Fibroblast of upper back skin (primary cell): ENCODE measurements at places on chromosomes 4 and X.

- DNase-seq, result no peak
Measured at GRCh38 chr4:144499777-144500176, 146.2 kb upstream of the HHIP start.

GRCh38 chr4:105272002-105272401 lies 125.3 kb downstream of the TET2 start:
- no peak for DNase-seq

GRCh38 chr4:153318696-153319320 lies 25.7 kb upstream of the MND1 start:
- peak; percentile 59 for DNase-seq

GRCh38 chr4:5162909-5163508 lies 111.7 kb downstream of the STK32B start:
- DNase-seq, result no peak

GRCh38 chr4:176841711-176842112 lies 49.0 kb upstream of the VEGFC start:
- peak; percentile 93 for DNase-seq

DNA sequence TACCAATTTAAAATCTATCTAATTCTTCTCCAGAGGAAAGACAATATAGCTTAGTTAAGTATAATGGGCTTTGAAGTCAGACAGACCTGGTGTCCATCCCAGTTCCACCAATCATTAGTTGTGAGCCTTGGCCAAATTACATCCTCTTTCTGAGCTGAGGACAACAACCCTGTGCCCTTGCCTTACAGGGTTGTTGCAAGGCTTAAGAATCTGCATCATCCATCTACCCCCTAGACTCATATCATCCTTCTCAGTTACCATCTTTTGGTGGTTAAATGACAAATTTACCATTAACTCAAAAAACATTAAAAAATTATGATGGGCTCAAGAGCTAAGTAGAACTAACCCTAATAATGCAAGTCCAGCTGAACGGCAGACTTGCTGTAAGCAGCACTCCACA lies 51.6 kb downstream of the NAP1L5 start:
- no peak for DNase-seq

- no peak for DNase-seq
Measured at GRCh38 chrX:14819769-14820168, 53.1 kb downstream of the FANCB start.

DNA sequence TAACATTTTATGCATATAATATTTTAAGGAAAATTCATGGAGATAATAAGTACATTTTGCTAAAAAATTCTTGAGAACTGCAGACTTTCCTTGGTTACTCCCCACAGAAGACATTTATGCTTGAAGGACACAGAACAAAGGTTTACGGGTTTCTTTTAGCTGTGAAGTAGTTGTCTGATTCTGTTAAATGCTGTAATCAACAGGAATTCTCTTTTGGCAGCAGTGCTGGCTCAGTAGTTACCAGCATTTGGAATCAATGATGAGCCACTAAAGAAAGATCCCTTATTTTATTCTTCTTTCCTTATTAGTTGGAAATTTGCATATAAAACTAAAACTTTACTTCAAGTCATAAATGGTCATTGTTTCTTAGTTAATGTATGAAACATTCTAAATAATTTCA lies 199.3 kb upstream of the FAT4 start:
- DNase-seq, result peak; percentile 44

DNA sequence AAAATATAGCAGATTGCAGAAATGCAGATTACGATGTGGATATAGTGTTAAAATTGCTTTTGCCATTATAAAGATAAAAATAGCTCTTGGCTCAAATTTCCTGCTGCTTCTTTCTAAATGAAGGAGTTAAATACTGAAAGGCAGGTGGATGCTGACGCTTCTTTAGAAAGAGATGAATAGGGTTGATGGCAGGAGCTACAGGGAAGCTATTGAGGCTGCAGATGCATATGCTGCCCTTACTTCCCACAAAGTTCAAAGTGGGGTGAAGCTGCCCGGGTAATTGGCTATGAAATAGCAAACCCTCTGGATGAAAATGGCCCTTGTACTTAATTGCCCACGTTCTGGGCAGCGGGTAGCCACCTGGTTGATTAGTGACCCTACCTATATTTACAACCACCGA lies 379.5 kb downstream of the ZIC3 start:
- DNase-seq, result no peak

DNA sequence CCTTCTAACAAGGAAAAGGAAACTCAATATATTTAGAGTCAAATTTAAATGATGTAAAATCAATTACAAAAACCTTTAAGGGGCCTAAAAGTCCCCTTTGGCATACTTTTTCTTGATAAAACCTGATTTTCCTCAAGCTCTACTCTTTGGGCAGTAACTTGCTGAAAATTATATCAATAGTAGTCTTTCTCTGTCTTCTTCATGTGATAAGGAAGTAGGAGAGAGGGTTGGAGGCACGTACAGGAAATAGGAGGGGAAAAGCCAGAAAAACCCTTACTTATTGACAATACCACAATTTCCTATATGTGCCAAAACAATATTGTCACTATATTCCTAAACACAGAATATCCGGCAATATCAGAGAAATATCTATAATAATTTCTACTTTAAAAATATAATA lies 9.6 kb downstream of the RHOH start:
- no peak for DNase-seq

DNA sequence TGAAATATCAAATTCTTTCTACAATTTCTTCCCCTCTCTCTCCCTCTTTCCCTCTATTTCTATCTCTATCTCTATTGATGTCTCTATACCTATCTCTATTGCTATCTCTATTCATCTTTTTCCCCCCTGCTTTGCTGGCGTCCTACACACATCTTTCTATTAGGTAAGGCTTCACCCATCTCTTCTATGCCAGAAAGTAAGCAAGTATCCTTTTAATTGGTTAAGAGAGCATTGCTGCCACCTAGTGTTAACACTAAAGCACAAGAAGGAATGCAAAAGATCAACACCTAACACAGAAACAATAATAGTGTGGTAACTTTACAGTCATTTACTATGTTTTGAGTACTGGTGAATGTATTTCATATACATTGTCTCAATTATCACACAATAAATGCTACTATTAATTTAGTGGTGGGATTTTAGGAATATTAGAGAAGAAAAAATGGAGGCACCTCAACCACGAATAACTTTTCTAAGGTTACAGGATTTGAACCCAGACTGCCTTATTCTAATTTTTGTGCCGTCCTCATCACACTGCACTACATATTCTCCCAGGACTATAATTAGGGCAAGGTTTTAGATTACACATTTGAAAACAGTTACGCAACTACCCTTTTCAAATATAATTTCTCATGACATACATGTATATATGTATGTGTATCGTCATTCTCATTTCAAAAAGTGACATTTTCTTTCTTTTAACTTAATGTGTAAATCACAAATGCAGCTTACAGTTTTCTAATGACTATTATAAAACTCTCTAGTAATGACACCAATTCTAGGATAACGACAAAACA lies 3.7 kb upstream of the C4orf36 start:
- peak; percentile 77 for DNase-seq

DNA sequence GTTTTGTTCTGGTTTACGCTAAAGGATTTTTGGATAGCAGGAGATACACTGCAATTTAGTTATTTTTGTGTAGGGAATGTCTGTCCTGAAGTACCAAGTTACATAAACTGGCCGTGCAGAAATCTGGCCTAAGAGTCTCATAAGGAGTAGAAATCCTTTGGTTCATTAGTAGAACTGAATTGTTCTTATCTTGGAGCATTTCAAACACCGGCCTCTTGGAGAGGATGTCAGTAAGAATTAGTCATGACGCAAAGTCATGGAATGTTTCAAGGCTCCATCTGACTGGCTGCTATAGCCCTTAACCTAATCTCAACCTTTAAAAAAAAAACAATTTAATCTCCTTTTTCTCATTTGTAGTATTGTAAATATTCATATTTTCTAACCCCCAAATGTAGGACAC lies 15.2 kb downstream of the PDLIM3 start:
- peak; percentile 24 for DNase-seq

DNA sequence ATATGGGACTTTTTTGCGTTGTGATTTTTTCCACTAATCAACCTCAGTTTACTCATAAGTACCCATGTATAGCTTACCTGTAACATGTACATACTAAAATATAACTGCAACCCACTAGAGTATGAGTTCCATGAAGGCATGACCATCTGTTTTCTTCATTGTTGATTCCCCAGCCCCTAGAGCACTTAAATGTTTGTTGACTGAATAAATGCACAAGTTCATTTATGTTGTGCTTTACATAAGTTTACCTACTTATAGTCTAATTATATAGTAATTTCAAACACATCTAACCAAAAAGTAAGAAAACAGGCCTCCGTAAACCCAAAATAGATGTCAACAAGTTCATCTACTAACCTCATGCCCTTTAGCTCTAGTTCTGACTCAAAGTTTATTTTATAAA lies 34.7 kb downstream of the DCHS2 start:
- DNase-seq, result no peak

DNA sequence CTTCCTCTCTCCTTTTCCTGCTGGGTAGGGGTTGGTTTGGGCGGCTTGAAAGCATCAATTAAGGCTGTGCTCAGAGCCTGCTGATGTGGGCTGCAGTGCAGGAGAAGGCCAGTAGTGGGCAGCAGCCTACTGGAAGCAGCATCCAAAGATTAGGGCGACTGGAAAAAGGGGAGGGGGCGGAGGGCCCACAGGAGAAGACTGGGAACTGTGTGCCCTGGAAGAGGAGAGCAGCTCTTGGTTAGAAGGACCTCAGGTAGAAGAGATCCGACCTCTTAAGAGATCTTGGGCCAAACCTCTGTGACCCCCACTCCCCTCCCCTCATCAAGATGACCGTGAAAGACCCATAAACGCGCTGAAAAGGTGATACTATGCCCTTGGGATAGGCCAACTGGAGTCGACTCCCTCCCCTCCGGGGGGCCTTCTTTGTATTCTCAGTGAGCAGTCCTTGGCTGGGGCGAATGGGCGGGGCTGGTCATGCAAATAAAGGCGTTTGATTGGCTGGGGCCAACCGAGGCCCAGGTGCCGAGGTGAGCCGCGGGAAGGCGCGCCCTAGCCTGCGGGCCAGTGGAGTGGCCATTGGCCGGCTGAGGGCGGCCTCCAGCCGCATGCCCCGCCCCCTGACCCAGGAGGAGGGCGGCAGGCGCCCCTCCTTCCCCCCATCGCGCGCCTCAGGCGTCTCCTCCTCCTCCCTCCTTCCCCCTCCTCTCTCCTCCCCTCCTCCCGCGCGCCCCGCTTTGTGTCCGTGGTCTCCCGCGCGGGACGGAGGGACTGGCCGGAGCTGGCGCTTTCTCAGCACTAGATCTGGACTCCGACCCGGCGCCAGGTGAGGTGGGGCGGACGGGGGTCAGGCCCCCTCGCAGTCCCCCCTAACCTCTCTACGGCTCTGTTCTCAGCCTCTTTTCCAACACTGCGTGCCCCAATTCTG lies 10.1 kb downstream of the DLG3 start:
- peak; percentile 55 for DNase-seq

DNA sequence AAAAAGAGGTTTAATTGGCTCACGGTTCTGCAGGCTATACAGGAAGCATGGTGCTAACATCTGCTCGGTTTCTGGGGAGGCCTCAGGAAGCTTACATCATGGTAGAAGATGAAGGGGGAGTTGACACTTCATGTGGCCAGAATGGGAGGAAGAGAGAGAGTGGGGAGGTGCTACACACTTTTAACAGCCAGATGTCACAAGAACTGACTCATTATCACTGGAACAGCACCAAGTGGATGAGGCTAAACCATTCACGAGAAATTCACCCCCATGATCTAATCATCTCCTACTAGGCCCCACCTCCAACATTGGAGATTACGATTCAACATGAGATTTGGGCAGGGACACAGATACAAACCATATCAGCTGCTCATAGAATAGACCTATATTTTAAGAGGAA lies 255.8 kb downstream of the OPHN1 start:
- peak; percentile 20 for DNase-seq

- DNase-seq, result no peak
Measured at GRCh38 chrX:110315551-110315950, 2.3 kb downstream of the AMMECR1 start.

GRCh38 chrX:8927701-8928100 lies 106.2 kb downstream of the FAM9B start:
- no peak for DNase-seq

DNA sequence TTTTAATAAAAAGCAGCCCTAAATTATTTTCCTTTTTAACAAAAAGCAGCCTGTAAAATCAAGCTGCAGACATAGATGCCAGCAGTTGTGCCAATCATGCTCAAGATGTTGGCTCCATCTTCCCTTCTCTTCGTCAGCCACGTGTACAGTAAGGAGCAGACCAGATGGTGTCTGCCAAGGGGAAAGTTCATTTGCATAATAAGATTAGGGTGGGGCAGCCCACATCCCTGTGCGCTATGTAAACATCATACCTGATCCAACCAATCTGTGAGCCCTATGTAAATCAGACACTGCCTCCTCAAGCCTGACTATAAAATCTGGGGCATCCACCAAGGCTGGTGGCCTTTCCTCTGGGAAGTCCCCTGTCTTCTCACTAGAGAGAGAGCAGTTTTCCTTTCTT lies 23.1 kb upstream of the C1GALT1C1 start:
- DNase-seq, result no peak

DNA sequence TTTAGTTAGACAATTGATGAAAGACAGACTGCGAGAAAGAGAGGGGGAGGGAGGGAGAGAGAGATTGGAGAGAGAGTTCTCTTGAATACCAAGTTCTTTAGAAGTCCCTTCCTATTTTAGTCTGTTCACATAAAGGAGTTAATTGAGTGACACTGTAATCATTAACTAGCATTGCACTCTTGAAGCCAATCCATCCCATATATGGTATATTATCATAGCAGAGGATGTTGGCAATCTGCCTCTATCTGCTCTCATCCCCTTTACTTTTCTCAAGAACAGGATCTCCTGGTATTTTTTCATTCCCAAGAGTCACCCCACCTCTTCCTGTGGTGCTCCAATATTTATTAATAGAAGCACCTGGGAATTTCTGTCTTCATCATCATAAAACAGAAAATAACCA lies 959.6 kb upstream of the NDST4 start:
- DNase-seq, result no peak

- DNase-seq, result no peak
Measured at GRCh38 chrX:108456971-108457477, 17.4 kb downstream of the COL4A5 start.

DNA sequence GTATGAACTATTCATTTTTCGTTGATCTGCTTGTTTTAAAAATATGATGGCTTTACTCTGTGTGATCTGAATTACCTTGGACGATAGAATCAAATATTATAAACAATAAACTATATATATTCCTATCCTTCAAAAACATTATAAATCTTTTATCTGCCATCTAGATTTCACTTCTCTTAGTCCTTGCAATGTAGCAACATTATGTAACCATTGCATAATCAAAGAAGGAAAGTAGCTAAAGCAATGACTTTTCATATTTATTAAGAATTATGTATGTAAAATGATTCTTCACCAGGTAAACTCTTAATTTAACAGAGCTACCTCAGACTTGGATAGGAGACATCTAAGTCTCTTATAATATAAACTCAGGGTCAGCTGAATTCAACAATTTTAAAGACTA lies 210.5 kb downstream of the ADAMTS3 start:
- DNase-seq, result no peak
